ENCODE measurements at places on chromosomes 12 and 14.

GRCh38 chr12:7369274-7369729 lies 65.4 kb downstream of the ACSM4 start:
- DNase-seq, result no peak

DNA sequence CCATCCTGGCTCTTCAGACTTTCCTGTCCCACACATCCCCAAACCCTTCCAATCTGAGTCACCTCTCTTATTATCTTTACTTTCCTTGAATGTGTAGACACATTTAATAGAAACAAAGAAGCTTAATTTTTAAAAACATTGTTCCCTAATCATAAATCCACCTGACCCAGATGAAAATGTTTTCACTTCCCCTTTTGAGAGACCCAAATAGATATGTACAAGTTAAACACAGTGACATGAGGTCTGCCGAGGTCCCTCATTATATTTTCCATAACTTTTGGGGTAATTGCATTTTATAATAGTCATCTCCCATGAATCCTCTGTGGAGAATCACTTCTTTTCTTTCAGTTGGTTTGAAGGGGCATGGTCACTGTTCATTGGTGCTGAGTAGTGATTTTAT lies 191.1 kb downstream of the GRIN2B start:
- DNase-seq, result no peak

GRCh38 chr14:101518611-101519473 lies 42.5 kb upstream of the DIO3 start:
- DNase-seq, result no peak

DNA sequence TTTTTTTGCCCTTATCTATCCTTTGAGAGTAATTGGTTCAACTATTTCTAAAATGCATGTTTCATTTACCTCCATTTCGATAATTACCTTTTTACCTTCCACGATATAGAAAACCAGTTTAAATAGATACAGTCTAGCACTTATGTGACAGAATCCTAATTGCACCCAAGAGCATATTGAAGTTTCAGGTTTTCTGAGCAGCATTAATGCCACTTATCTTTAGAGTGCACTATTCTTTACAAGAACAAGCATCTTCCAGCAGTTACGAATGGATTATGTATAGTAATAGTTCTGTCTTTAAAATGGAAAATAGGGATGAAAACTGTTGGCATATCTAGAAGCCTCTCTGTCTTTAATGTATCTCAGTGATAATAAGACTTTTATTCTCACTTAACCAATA lies 82.2 kb upstream of the ATXN7L3B start:
- DNase-seq, result no peak

DNA sequence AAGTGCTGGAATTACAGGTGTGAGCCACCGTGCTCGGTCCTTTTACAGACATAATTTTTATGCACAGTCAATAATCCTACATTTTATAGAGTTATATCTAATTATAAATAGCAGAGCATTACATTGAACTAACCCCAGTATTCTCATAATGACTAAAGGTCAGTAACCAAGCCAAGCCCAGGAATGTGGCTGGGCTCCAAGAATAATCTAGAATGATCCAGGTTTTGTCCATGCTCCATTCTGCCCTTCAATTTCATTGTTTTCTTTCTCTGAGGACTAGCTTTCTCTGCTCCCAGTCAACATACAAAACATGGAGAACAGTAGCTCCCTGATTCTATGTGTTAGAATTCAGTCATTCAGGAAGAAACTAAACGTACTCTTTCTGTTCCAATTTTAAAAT lies 92.1 kb upstream of the KRR1 start:
- DNase-seq, result no peak

GRCh38 chr12:129901254-129901653 lies 2.6 kb downstream of the TMEM132D start:
- no peak for DNase-seq

Measured in coronary artery (tissue), 2 donors.